ENCODE measurements at places on chromosomes 2 and 18. TPM values are rescaled to one million over a fixed set of nuclear protein-coding genes. Genes with fewer than 3 reads are reported as not detected.

- peak; percentile 35 for DNase-seq
Measured at GRCh38 chr18:9700261-9700796, 7.8 kb upstream of the RAB31 start.

Gene PTMA
- total RNA-seq: 1,066 TPM

Gene C2orf68
- 12.8 TPM for total RNA-seq

Gene ASTL
- not detected for total RNA-seq

DNA sequence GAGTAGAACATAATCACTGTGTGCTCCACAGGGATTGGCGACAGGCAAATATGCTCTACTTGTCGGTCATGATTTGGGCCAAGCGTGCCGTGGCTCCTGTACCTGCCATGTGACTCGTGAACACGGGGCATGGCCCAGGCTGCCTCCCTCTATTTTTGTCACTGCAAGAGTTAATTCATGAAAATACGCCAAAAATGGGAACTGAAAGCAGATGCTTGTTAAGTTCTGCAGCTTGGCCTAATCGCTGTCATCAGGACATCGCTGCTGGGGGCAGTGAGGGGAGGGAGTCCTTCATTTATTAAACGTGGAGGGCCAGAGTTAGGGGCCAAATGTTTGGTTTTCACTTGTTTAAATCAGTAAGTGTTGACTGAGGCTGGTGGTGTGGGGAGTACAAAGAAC, 177.8 kb downstream of the BCL2 start:
- no peak for DNase-seq

Gene TSHZ1
- 28.6 TPM for total RNA-seq

GRCh38 chr2:53739032-53739431, 28.6 kb upstream of the CHAC2 start:
- no peak for DNase-seq

DNA sequence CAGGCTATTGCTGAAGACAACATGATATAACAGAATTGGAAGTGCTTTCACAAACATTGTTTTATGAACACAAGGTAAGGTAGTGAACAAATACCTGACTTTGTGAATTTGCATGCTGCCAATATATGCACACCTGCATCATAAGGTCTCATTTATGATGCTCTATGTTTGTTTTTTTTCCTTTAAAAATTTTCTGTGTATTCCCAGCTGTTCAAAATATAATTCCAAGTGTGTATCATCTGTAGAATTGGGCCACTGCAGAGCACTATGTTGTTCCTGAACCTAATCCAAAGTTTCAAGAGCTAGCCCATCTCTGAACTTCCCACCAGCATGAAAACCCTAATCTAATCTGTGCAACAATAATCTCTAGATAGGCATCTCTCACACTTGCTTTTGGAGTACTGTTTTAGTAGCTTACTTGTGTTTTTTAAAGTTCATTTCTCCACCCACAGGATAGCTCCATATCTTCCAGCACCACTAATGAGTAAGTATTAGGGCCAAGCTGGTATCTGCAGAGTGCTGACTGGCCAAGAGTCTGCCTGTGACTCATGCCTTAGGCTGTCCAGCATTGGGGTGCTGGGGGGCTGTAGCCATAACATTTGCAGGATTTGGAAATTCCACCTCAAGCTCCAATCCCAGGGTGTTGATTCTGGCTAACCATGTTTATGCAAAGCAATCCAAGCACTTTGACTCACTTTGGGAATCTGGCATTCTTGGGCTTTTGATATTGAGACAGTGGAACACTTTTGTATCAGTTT, 208.2 kb upstream of the REV1 start:
- no peak for DNase-seq

GRCh38 chr2:25740810-25741381, 67.5 kb upstream of the DTNB start:
- no peak for DNase-seq

Gene ADD2
- total RNA-seq: 1.3 TPM

Gene GKN2
- total RNA-seq: not detected

DNA sequence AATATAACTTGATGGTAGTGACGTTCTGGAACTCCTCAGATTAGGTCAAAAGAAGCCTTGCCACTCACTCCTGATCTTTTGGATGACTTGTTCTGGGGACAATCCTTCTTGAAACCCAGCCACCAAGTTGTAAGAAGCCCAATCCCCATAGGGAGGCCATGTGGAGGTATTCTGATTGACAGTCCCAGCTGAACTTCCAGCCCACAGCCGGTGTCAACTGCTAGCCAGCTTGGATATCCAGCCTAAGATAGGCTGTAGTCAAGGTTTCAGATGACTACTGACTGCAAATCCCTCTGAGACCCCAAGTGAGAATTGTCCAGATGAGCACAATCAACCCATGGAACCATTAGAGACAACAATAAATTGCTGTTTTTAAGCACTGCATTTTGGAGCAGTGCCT, 31.4 kb downstream of the EIF2AK2 start:
- DNase-seq: no peak

Gene TLX2
- total RNA-seq: 1.2 TPM

DNA sequence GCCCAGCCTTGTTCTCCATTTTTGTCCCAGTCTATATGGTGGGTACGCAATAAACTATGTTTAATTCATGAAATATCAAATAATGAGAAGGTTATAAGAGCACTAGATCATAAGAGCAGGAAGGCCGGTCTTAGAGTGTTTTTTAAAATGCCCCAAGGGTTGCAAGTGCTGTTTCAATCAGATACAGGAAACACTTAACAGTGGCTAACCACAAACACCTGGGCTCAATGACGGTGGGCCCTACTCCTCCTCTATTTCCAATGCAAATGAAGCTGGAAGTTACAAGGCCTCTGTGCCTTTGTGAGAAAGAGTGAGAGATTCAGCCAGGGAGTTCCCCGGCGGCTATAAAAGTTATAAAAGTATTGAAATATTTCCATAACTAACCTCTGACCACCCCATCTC, 18.9 kb upstream of the WDR33 start:
- DNase-seq: no peak

- DNase-seq: no peak
Measured at GRCh38 chr2:41782306-41783158, 265.3 kb upstream of the PKDCC start.

DNA sequence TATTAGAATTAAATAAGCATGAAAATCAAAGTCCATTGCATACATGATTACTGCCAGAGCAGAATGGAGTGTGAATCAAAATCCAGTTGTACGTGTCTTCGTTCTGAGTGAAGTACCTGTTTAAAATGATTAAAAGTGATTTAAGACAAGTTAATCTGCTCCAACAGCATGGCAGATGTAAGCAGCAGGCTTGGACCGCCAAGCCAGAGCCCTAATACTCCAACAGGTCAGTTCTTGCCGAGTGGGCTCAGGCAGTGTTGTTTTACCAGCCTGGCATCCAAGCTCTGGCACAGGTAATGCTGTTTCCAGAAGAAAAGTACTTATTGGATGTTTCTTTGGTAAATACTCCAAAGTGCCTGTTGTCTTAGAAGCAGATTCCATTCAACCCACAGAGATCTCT, 171.4 kb upstream of the EPAS1 start:
- DNase-seq: no peak

- DNase-seq: no peak
Measured at GRCh38 chr2:193523662-193524061, 1328.9 kb upstream of the TMEFF2 start.

DNA sequence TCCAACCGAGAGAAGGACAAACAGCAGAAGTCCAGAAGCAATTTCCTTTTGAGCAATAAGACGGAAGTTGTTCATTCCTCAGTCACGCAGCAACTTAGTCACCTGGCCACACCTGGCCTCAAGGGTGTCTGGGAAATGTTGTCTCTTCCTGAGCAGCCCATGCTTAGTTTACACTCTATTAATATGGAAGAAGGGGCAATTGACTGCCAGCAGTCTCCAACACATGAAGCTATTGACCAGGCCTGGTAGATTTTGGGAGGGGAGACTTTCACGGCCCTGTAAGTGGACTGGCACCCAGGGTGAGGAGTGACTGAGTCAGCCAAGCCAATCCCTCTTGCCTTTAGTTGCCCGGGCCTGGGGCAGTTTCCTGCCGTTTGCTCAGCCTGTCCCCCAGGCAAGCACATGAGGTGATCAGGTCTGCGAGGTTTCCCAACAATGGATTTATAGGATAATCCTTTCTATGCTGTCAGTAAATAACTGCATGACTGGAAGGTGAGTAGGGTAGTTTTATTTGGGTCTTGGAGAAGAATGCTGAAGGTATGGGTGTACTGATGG, 43.8 kb upstream of the PPP4R1 start:
- no peak for DNase-seq

DNA sequence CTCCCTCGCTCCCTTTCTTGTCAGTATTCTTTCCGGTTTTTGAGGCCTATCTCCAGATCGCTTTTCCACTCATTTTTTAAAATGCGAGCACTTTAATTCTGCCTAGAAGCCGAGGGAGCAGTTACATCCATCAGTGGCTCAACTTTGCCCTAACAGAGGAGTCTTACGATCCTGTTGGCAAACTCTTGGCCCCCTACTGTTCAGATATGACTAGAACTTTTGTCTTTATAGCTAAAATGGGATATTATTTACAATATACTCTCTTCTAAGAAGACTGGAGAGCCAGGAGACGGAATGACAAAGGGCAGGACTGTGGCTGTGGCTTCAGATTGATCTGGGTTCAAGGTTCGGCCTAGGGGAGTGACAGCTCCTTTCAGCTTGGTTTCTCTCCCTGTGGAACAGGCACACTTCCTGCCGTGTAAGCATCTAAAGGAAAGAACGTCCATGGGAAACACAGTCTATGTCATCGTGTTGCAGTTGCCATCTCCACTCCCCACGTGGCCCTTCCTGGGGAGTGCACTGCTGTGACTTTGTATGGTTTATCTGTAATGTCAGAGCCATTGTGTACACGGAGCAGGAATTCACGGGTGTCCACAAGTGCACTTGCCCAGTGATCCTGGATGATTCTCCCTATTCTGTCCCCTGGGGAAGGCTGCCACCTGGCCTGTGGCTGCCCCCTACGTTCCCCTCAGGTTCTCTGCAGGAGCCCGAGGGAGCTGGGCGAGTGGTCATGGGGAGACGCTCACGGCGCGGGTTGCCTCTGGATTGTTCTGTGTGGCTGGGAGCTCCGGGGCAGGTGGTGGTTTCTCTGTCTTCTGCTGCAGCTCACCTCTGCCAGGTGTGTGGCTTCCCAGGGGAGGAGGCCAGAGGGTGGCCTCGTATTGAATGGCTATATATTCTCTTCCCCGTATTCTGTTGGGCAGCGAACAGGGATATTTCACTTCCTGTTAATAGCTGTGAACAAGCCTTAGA, 222.0 kb downstream of the LDLRAD4 start:
- DNase-seq: peak; percentile 40

- DNase-seq: no peak
Measured at GRCh38 chr18:33532978-33533377, 45.0 kb upstream of the ASXL3 start.

GRCh38 chr2:176192351-176192750, 3.9 kb downstream of the HOXD1 start:
- DNase-seq: no peak

Gene NYAP2
- total RNA-seq: 0.36 TPM

GRCh38 chr2:215994911-215995310, 18.4 kb downstream of the MREG start:
- no peak for DNase-seq

DNA sequence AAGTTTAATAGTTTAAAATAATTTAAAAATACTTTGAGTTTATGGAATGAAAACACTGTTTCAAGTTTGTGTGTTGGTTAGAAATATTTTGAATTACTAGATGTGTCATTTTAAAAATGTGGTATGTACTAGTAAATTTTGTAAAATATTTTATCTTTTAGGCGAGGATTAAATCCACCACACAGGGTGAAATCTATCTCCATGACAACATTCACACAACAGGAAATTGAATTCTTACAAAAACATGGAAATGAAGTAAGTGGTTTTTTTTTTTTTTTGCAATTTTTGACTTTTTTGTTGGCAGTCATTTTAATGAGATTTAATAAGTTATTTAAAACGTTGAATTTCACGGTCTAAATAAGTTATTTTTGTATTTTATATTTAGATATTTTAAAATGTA, 19.4 kb downstream of the AGFG1 start:
- DNase-seq: no peak
